ENCODE measurements at places on chromosomes 7 and 10. TPM values are rescaled to one million over a fixed set of nuclear protein-coding genes. Genes with fewer than 3 reads are reported as not detected.

The NAT16 gene
- polyA plus RNA-seq: not detected

The EGR2 gene
- 3.3 TPM for polyA plus RNA-seq

DNA sequence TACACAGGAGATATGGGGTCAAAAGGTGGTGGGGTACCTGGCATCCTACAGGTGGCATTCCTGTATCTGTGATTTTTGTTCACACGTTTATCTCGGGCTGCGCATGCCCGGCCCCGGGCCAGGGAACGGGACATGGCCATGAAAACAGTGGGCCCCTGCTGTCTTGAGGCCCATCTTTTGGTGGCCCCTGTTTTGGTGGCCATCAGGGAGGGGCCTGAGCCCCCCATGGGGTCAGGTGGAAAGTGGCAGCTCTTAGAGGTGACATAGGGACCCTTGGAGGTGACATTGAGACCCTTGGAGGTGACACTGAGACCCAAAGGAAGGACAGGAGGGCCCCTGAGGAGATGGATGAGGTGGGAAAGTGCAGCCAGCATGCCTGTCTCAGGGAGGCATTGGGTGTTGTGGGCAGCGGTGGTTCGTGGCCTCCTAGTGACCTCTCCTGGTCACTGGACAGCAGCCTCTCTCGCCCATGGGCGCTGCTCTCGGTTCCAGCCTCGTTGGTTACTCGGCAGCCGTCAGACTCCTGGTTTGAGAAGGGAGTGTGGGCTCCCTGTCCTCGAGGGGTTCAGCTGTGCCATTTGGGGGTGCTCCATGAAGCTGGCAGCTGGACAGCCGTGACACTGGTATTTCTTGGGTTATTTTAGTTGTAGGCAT lies 39.9 kb downstream of the INPP5A start:
- DNase-seq: no peak

- DNase-seq: no peak
Measured at GRCh38 chr7:4645246-4645645, 36.8 kb upstream of the FOXK1 start.

DNA sequence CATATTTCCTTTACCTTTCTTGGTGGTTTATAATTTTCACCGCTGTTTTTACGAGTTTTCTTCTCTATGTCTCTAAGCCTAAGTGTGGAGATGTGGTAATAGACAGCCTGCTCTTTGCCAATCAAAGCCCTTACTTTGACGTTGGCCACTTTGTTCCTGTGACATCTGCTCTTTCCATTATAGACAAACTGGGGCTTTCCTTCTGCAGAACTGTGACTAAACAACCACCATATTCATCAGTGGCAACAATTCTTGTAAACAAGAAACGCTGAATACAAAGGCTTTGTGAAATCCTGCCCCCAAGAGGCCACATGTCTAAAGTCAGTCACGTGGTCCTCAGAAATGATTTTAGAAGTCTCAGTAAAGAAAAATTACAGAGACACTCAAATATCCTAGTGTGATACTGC lies 59.6 kb upstream of the CAPZA2 start:
- DNase-seq: no peak
